ENCODE measurements at places on chromosomes 13 and 19.

DNA sequence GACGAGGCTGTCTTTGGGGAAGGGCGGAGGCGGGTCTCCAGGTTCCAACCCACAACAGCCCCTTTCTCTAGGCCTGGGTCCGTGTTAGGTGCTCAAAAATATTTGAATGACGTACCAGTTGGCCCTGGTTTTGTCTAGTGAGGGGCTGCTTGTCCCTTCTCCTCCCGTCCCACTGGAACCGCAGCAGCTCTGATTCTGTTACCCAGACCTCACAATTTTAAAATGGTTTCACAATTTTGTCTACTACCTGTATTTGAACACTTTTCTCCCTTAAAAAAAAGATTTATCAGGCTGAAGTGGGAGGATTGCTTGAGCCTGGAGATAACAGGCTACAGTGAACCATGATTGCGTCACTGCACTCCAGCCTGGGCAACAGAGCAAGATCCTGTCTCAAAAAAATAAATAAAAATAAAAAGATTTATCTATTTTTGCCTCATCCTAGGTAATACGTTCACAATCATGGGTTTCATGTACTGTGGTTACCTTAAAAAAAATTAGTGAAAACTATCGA is 1.3 kb upstream of the IRF2BP1 start:
- DNase-seq: no peak

DNA sequence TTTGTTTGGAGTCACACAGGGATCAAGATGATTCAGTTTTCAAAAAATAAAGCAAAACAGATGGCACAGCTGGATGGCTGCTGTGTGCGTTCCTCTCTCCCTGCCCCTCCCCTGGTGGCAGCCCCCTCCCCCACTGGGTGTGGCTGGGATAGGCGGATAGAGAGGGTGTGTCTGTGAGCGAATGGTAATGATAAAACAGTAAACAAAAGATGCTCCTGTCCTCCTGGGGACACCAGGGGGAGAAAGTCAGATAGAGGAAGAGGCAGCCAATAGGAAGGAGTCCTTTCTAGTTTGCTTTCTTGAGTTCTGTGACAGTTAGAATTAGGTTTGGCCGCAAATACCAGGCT is 6.5 kb downstream of the TMEM255B start:
- DNase-seq: no peak

DNA sequence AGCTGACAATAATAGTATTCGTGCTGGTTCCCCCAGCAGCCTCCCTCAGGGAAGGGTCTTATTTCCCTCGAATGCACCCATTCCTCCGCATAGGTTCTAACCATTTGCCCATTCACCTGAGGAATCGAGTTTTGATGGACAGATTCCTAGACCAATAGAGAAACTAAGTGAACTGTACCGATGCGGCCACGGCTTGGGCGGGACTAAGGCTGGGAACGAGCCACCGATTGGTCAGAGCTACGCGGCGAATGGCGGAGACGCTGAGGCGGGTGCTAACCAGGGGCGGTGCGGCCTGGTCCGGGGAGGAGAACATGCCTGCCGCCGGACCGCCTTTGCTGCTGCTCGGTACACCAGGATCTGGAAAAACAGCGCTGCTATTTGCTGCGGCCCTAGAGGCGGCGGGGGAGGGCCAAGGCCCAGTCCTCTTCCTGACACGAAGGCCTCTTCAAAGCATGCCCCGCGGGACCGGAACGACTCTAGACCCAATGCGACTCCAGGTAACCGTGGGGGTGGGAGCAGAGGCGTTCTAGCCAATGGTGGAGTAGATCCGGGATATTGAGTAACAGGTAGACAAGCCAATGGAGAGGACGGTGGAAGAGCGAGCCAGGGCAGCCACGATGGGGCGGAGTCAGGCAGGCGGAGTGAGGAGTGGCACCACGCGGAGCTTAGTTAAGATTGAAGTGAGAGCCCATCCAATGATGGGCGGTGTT is at the start of gene SWSAP1:
SWSAP1 (plus strand) TSS at position 234 of the 710 bp plus-strand sequence; CDS start at position 249, 15 bp downstream.
- peak; percentile 99 for DNase-seq

DNA sequence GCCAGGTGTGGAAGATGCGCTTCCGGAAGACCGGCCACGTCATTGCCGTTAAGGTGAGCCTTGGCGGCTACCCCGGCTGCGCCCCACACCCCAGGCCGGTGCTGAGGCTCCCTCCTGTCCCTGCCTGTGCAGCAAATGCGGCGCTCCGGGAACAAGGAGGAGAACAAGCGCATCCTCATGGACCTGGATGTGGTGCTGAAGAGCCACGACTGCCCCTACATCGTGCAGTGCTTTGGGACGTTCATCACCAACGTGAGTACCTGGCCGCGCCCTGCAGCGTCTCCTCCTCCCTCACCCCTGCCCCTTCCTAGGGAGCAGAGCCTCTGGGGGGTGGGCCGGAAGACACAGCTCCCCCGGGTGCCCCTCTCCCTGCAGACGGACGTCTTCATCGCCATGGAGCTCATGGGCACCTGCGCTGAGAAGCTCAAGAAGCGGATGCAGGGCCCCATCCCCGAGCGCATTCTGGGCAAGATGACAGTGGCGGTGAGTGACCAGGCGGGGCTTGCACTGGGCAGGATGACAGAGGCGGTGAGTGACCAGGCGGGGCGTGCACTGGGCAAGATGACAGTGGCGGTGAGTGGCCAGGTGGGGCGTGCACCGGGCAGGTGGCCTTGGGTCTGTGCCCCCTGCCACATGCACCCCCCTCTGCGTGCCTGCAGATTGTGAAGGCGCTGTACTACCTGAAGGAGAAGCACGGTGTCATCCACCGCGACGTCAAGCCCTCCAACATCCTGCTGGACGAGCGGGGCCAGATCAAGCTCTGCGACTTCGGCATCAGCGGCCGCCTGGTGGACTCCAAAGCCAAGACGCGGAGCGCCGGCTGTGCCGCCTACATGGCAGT is 4.1 kb upstream of the TGFBR3L start:
- no peak for DNase-seq
